ENCODE measurements at places on chromosomes 11 and 22.

DNA sequence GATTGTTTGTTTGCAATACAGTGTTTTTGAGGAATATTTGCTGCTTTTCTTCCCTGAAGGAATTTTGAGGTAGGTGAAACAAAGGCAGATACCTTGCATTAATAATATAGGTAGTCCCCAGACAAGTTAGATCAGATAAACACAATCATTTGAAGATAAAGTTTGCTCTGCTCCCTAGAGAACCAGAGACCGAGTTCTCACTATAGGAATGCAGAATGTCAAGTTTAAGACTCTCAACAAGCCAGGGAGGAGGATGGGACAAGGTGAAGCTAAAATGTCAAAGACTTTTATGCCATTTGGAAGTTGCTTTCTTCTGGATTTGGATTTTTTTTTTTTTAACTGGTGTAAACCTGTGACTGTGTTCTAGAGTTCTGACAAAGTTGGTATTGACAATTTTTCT is 364.7 kb downstream of the TTC28 start:
- DNase-seq = no peak

DNA sequence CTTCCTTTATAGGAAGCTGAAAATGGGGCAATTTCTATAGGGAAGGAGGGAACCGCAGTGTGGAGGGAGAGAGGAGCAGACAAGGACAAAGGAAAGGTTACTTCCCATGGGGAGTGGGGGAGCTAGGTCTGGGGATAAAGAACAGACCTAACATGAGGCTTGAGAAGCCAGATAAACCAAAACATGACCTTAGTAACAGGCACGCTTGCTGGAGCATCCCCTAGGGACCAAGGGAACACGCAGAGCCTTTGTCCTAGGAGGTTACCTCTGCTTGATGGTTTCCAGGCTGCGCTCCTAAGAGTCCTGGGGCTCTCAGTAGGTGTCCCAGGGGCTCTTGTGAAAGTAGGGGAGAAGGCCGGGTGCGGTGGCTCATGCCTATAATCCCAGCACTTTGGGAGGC is 271.4 kb upstream of the NCAM1 start:
- DNase-seq = no peak

DNA sequence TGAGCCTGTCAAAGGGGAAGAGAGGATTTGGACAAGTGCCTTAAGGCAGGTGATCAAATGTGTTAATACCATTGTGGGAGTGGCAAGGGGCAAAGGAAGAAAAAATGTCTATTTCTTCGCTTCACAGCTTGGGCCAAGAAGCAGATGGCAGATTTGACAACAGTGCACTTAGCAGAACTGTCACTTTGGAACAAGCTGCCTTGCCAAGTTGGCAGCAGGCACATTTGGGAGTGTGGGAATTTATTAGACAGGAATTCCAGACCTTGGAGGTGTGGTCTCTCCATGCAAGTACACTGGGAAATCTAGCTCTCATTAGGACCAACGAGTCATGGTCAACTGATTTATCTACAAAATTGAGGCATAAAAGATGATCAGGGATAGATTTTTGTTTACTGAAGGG is 265.1 kb downstream of the NELL1 start:
- DNase-seq = no peak

DNA sequence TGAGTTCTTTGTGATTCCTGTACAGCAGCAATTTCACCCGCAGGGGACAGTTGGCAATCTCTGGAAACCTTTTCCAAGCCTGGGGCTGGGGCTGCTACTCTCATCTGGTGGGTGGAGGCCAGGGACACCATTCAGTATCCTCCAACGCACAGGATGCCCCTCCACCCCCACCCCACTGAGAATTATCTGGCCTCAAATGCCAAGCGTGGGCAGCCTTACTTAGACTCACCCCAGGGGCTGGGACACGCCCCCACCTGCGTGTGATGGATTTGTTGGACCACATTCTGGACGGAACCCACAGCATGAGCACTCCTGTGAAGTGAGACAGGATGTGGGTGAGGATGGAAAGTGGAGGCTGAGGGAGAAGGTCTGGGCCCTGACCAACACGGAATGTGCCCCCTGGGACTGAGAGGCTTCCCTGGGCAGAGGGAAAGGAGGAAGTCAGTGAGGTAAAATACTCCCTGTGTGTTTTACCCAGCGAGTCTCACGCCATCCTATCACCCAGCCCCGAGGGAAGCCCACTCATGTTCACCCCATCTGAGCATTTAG is 13.7 kb downstream of the RASD2 start:
- DNase-seq = no peak

DNA sequence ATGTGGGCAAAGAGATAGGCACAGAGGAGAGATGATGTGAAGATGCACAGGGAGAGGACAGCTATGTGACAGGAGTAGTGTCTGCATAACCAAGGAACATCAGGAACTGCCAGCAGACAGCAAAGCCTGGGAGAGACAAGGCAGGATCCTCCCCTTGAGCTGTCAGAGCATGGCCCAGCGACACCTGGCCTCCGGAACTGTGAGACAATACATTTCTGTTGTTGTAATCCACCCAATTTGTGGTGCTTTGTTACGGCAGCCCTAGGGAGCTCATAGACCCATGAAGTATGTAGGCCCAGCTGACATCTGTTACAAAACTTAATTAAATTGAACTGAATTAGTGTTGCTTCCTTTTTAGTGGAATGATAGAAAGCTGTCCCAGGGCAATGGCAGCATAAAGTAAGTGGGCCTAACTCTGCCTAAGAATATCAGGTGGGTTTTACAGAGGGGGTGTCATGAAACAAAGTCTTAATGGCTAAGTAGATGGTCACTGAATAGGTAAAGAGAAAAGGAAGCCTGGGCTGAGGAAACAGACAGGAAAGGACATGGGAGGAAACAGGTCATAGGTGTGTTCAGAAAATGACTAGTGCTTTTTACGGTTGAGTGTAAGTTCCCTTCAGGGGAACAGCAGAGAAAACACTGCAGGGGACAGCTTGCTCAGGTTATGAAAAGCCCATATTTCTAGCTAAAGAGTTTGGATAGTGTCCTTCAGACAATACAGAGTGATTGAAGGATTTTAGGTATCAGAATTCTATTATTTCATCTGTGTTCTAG is 24.8 kb downstream of the RASSF10 start:
- DNase-seq = no peak

DNA sequence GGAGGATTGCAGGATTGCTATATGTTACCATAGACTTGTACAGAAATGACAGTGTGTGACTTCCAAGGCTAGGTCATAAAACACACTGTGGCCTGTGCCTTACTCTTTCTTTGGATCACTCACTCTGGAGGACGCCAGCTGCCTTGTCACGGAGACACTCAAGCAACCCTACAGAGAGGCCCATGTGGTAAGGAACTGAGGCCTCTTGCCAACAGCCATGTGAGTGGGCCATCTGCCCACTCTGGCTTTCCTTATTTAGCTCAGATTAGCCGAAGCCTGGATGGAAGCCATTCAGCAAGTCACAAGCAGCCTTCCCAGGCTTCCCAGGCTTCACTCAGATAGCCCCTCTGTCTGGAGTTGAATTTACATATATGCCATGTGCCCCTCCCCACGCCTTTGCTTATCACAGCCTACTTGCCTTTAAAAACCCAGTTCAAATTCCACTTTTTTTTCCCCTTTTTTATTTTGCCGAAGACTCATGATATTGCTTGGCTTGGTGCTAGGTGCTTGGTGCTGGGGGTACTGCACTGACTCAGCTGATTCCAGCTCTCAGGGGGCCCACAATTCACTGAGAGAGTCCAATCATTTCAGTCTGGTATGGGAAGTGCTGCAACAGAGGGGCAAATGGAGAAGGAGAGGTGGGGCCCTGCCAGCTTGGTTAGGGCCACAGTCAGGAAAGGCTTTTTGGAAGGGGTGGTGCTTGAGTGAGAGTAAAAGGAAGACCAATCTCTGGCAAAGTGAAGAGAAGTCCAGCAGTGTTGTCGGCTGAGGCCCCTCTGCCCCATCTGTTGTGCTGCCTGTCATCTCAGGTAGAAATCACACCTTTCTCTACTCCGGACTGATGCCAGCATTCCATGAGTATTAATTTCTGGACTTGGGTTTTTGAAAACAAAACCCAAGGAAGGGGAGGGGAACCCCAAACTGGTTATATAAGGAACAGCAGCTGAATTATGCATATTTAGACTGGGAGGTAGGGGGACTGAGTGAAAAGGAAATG is 14.5 kb upstream of the P4HA3 start:
- DNase-seq = no peak

- no peak for DNase-seq
Measured at GRCh38 chr11:134365011-134365925, 33.5 kb downstream of the GLB1L2 start.

DNA sequence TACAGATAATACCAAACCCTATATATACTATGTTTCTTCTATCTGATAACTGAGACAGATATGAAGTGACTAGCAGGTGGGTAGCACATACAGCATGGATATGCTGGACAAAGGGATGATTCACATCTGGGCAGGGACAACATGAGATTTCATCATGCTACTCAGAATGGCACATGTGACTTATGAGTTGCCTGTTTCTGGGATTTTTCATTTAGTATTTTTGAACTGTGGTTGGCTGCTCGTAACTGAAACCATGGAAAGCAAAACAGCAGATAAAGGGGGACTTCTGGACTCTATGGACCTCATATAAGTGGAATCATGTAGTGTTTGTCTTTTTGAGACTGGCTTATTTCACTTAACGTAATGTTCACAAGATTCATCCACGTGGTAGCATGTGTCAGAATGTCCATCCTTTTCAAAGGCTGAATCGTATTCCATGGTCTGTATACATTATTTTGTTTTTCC is 883.0 kb downstream of the TBC1D22A start:
- DNase-seq = no peak

GRCh38 chr11:100329352-100329751 is 357.7 kb upstream of the ARHGAP42 start:
- DNase-seq = no peak

GRCh38 chr22:47967831-47968230 is 1205.4 kb downstream of the TBC1D22A start:
- no peak for DNase-seq

- DNase-seq = no peak
Measured at GRCh38 chr11:39772525-39773137, 1686.8 kb downstream of the LRRC4C start.

- DNase-seq = no peak
Measured at GRCh38 chr11:68550485-68550817, 89.9 kb downstream of the PPP6R3 start.

GRCh38 chr11:103031834-103032233 is 60.1 kb downstream of the DCUN1D5 start:
- DNase-seq = no peak

DNA sequence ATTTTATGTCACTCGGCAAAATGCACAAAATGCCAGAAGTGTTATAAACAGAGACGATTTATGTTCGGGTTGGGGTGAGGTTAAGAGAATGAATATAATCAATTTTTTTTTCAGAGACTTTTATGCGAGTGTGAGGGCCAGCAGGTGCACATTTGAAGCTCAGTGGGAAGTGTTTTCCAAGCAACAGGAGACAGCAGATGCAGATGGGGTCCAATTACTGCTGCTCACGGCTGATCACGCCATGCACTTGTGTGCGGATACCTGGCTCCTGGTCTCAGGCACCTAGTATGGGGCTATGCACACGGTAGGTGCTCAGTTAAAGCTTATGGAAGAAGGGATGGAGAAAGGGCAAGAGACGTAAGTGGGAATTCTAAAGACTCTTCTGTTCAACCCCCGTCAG is 249.1 kb downstream of the MIAT start:
- no peak for DNase-seq

DNA sequence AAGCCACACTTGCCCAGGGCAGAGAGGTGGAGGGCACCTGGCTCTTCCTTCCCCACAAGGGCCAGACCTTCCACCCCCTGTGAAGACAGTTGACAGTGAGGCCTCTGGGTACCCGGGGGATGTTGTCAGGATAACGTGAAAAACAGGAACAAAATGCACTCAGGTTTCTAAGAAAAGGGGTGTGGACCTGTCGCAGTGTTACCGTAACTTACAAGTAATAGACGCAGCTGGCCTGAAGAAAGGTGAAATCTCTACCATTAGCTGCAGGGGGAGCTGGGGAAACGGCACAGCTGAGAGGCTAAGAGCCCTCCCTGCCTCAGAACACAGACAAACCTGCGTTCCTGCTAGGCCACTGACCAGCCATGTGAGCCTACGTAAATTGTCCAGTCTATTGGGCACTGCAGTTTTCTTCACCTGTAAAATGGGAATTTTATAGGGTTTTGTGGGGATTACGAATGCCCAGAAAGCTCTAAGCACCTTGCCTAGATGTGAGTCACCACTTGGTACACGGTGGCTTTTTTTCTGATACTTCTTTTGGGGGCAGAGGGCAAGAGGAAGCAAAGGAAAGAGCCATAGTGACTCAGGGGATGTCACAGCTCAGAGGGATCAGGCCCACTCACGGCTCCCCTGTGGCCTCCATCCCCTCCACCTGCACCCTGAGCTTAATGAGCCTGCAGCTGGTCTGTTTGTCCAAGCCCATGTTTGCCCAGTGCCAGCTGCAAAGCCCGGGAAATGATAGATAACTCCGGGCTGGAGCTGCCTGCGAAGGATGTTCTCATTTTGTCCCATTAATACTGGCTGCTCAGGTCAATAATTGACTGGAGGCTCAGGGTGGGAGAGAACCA is 18.4 kb upstream of the CABP7 start:
- DNase-seq = no peak

DNA sequence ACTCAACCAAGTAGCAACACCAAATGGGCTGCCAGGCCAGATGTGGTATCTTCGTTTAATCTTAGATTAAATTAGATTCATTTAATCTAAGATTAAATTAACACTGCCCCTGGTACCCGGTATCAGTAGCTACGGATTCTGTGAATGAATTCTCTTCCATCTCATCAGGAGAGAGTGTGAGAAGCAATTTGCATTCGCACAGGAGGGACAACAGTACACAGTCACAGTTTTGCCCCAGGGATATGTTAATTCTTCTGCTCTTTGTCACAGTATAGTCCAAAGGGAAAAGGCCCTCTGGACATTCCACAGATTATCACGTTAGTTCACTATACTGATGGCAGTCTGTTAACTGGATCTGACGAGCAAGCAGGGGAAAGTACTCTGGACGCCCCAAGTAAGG is 22.9 kb downstream of the ASCL2 start:
- DNase-seq = no peak

Data from right renal pelvis (tissue), 4 donors.